Activated CD8-positive, alpha-beta memory T cell treated with anti-CD3 and anti-CD28 coated beads for 4 hours (primary cell): ENCODE measurements at places on chromosomes 6 and 20.
A peak's percentile ranks its signal among the peaks of the same experiment; 100 is the strongest.

- no peak for DNase-seq
Measured at GRCh38 chr6:167266830-167267555, 24.1 kb upstream of the UNC93A start.

GRCh38 chr20:63403403-63404105, 42.4 kb upstream of the CHRNA4 start:
- no peak for DNase-seq

DNA sequence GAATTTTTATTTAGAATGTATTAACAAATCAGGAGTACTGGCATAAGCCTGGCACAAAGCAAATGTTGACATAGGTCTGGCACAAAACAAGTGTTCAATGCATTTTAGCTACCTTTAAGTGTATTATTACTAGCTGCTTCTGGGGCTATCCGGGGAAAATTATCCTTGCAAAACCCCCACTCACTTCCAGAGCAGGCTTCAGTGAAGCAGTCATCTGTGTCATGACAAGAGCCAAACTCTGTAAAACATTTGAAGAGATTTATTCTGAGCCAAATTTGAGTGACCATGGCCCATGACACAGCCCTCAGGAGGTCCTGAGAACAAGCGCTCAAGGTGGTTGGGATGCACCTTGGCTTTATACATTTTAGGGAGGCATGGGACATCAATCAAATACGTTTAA, 6.4 kb upstream of the TRIM38 start:
- no peak for DNase-seq

GRCh38 chr6:44667668-44668390, 280.3 kb downstream of the CDC5L start:
- DNase-seq = peak; percentile 2
